Endothelial cell of umbilical vein (primary cell): ENCODE measurements at places on chromosomes 3 and 15. TPM values are rescaled to one million over a fixed set of nuclear protein-coding genes. Genes with fewer than 3 reads are reported as not detected.

PLS1 gene
- total RNA-seq = 1.3 and 2.9 TPM in 2 replicates

LOXL1 gene
- 5.2 and 9.2 TPM in 2 replicates for total RNA-seq

FAM107A gene
- 8.2 and 10.7 TPM in 2 replicates for total RNA-seq

MAN2C1 gene
- total RNA-seq = 248 TPM in 2 replicates

PLIN1 gene
- 0.12 TPM in 1 of 2 replicates, not detected in the other for total RNA-seq

KCNH8 gene
- total RNA-seq = not detected in 2 replicates

OCA2 gene
- not detected in 2 replicates for total RNA-seq

DNA sequence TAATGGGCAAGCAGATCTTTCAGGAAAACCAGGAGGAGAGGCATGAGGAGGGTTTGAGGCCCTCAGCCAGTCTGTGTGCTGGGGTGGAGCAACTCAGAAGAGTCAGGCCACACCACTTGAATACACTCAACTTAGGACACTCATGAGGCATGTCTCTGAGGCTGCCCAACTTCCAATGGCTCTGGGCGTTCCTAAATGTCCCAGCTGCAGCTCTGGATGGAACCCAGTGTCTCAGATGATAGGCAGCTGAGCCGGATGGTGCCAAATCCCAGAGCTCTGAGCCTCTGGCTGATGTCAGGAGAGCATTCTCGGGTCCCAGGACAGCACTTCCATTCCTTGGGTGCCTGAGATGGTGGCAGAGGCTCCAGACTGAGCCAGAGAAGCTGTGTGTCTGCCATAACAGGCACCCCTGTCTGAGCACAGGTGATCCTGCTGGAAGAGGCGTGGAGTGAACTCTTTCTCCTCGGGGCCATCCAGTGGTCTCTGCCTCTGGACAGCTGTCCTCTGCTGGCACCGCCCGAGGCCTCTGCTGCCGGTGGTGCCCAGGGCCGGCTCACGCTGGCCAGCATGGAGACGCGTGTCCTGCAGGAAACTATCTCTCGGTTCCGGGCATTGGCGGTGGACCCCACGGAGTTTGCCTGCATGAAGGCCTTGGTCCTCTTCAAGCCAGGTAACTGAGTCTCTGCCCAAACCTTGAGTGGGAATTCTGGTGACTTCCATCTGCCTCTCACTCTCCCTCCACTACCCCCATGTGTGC, 2.8 kb downstream of the NR2E3 start:
- H3K4me3 ChIP-seq = no peak overlapping the region
- no peaks in the 10 kb centered on the region for H3K4me1 ChIP-seq
- DNase-seq = no peak
- H3K27ac ChIP-seq = no peak overlapping the region

- DNase-seq = no peak
- H3K27me3 ChIP-seq = no peaks in the 10 kb centered on the region
- H3K27ac ChIP-seq = no peak overlapping the region
- no peak overlapping the region for H3K4me3 ChIP-seq
- no peaks in the 10 kb centered on the region for H3K36me3 ChIP-seq
Observed at GRCh38 chr3:128237348-128238183, 84.3 kb downstream of the EEFSEC start.

DNA sequence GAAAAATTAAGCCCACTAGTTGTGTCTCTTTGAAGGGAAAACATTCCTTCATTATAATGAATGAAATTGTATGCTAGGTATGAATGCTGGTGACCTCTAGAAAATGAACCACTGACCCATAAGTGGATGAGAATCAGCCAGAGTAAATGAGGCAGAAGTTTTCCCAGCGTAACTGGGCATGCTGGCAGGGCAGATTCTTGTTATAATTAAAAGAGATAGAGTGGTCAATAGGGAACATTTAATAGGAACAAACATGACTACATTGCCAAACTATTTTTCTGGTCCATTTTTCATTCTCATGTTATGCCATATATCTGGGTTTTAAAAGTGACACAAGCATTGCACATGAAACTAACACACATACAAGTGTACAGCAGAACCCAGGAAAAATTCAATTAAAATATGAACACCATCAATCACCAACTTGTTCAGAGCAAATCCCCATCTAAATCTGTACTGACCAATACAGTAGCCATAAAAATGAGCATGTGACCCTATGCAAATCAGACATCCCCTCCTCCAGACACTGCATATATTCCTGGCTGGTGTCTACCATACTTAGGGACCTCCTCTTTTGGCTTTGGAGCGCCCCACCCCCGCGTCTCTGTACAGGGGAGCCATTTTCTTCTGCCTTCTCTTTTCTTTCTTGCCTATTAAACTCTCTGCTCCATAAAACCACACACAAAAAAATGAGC, 4.0 kb downstream of the CLRN1 start:
- H3K36me3 ChIP-seq = no peaks in the 10 kb centered on the region
- DNase-seq = no peak
- peaks cover 7% of the 10 kb centered on the region for H3K4me1 ChIP-seq
- H3K27ac ChIP-seq = no peak overlapping the region
- peaks cover 2% of the 10 kb centered on the region for H3K27me3 ChIP-seq
- H3K4me3 ChIP-seq = no peak overlapping the region

DNA sequence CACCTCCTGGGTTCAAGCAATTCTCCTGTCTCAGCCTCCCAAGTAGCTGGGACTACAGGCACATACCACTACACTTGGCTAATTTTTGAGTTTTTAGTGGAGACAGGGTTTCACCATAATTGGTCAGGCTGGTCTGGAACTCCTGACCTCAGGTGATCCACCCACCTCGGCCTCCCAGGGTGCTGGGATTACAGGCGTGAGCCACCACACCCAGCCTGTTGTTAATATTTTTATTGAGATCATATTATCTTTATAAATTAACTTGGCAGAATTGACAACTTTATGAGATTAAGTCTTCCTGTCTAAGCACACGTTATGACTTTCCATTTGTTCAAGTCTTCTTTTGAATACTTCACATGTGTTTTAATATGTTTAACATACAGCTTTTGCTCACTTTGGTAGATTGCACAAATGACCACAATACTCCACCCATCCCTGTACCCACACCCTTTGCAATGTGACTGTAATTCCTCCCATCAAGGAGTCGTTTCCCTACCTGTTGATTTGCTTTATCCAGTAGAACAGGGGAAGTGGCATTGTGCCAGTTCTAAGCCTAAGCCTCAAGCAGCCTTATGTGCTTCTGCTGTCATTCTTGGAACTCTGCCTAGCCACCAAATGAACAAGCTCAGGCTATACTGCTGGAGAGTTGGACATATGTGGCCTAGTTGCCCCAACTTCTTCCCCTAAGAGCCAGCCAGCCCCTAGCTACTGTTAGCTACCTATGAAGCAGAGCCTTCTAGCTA, 8.2 kb downstream of the XYLB start:
- no peak overlapping the region for H3K4me3 ChIP-seq
- no peaks in the 10 kb centered on the region for H3K27me3 ChIP-seq
- H3K36me3 ChIP-seq = no peaks in the 10 kb centered on the region
- no peaks in the 10 kb centered on the region for H3K4me1 ChIP-seq
- DNase-seq = peak; percentile 26
- H3K27ac ChIP-seq = no peak overlapping the region

- H3K27me3 ChIP-seq = no peaks in the 10 kb centered on the region
- no peak overlapping the region for H3K4me3 ChIP-seq
- no peak for DNase-seq
Observed at GRCh38 chr15:62444104-62445022, 279.3 kb upstream of the C2CD4B start.

DNA sequence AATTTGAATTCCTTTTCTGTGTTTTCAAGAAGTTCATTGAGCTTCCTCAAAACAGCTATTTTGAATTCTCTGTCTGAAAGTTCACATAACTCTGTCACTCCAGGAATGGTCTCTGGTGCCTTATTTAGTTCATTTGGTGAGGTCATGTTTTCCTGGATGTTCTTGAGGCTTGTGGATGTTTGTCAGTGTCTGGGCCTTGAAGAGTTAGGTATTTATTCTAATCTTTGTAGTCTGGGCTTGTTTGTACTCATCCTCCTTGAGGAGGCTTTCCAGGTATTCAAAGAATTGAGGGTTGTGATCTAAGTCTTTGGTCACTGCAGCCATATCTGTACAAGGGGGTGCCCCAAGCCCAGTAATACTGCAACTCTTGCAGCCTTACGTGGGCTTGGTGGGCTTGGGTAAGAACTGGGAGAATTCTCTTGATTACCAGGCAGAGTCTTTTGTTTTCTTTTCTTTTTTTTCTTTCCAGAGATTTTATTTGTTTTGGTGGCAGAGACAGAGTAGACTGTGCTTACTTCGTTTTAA, 19.3 kb upstream of the CCNDBP1 start:
- no peaks in the 10 kb centered on the region for H3K36me3 ChIP-seq
- H3K4me3 ChIP-seq = no peak overlapping the region
- H3K27me3 ChIP-seq = no peaks in the 10 kb centered on the region
- peaks cover 13% of the 10 kb centered on the region for H3K4me1 ChIP-seq
- H3K27ac ChIP-seq = no peak overlapping the region
- no peak for DNase-seq

DNA sequence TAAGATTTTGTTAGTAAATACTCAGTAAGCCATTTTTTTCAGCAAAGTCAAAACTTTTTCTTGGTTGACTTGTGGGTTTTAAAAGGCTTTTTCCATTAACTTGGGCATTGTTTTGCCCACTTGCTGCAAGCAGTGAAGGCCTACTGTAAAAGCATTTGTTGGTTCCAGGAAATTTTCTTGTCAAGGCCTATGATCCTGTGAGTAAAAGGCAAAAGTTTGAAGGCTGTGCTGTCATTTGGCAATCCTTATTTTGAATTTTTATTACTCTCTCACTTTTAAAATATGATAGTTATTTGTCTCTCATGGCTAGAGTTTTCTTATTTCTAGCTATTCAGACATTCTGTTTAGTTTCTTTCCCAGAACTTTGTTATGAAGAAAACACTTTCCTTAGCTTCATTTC, 13.0 kb downstream of the P2RY12 start:
- no peaks in the 10 kb centered on the region for H3K4me1 ChIP-seq
- H3K4me3 ChIP-seq = no peak overlapping the region
- H3K27me3 ChIP-seq = no peaks in the 10 kb centered on the region
- H3K36me3 ChIP-seq = no peaks in the 10 kb centered on the region

DNA sequence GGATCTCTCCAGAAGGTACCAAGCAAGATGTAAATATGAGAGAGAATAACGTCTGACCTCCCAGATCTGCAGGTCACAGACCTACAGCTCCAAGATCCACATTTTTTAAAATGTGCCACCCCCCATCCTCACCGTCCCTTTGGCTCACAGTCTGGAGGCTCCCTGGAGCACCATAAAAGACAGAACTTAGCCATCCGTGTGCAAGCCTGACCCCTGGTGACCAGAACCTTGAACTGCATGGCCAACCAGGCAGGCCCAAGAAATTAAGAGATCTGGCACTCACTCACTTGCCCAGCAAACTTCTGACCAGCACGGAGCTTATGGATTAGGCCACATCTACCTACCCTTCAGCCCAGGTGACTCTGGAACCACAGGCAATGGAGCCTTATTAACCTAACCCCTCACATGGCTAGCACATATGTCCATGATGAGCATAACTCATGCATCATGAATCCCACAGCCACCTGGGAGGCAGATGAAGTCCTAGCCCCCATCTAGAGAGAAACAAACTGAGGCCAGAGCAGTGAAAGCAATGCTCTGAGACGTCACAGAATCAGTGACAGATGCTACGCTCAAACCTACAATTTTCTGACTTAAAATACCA, 275.3 kb downstream of the UACA start:
- no peak overlapping the region for H3K4me3 ChIP-seq
- H3K4me1 ChIP-seq = peaks cover 4% of the 10 kb centered on the region
- no peak overlapping the region for H3K27ac ChIP-seq
- H3K36me3 ChIP-seq = no peaks in the 10 kb centered on the region
- peak; percentile 77 for DNase-seq

- H3K27me3 ChIP-seq = peaks cover 3% of the 10 kb centered on the region
- no peak overlapping the region for H3K4me3 ChIP-seq
- no peak overlapping the region for H3K27ac ChIP-seq
- no peak for DNase-seq
- H3K36me3 ChIP-seq = no peaks in the 10 kb centered on the region
- H3K4me1 ChIP-seq = no peaks in the 10 kb centered on the region
Observed at GRCh38 chr3:46291046-46291445, 48.8 kb downstream of the CCR3 start.

- H3K4me3 ChIP-seq = no peak overlapping the region
- H3K36me3 ChIP-seq = peaks cover 8% of the 10 kb centered on the region
- DNase-seq = no peak
- no peaks in the 10 kb centered on the region for H3K4me1 ChIP-seq
- H3K27ac ChIP-seq = no peak overlapping the region
- H3K27me3 ChIP-seq = no peaks in the 10 kb centered on the region
Observed at GRCh38 chr3:170302008-170302407, 55.5 kb upstream of the SKIL start.

- no peaks in the 10 kb centered on the region for H3K4me1 ChIP-seq
- no peaks in the 10 kb centered on the region for H3K27me3 ChIP-seq
- no peak overlapping the region for H3K4me3 ChIP-seq
- H3K36me3 ChIP-seq = no peaks in the 10 kb centered on the region
- H3K27ac ChIP-seq = no peak overlapping the region
Observed at GRCh38 chr3:104596054-104596453, 770.7 kb upstream of the ALCAM start.

GRCh38 chr15:42101861-42102260, 7.5 kb upstream of the PLA2G4D start:
- H3K27ac ChIP-seq = no peak overlapping the region
- H3K4me1 ChIP-seq = peaks cover 18% of the 10 kb centered on the region
- no peak for DNase-seq
- H3K27me3 ChIP-seq = no peaks in the 10 kb centered on the region

DNA sequence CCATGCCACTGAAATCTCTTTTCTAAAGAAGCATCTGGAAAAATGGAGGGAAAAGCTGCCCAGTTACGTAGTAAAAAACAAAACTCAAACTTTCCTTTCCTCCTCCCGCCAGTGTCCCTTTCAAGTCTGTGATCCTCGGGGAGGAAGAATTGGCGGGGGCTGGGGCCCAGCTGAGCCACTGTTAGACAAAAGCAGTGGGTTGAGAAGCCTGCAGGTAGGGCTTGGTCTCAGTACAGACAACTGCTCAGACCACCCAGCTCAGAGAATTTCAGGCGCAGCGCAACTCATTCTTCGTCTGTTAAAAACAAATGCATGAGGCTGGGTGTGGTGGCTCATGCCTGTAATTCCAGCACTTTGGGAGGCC, 117.1 kb downstream of the MYLK start:
- no peak for DNase-seq
- no peaks in the 10 kb centered on the region for H3K4me1 ChIP-seq
- H3K27me3 ChIP-seq = peaks cover 2% of the 10 kb centered on the region
- H3K4me3 ChIP-seq = no peak overlapping the region
- H3K27ac ChIP-seq = no peak overlapping the region
- H3K36me3 ChIP-seq = no peaks in the 10 kb centered on the region

- H3K27me3 ChIP-seq = peaks cover 8% of the 10 kb centered on the region
- H3K4me3 ChIP-seq = peak within 1 kb of the TSS; percentile 32
- H3K36me3 ChIP-seq = no peaks in the 10 kb centered on the region
- H3K4me1 ChIP-seq = no peaks in the 10 kb centered on the region
Observed at GRCh38 chr15:83446904-83447709, at the start of gene SH3GL3. Gene SH3GL3 (plus strand): TSS chr15:83447341. CDS start chr15:83447534, 193 bp downstream.
